ENCODE measurements at places on chromosomes 1 and 21. TPM values are rescaled to one million over a fixed set of nuclear protein-coding genes. Genes with fewer than 3 reads are reported as not detected.

The MANEAL gene
- total RNA-seq: 2.2 TPM

The BTBD19 gene
- total RNA-seq: 17.9 TPM

The ATP6V1G3 gene
- not detected for total RNA-seq

- DNase-seq: no peak
Observed at GRCh38 chr1:212529211-212529741, 79.3 kb upstream of the ATF3 start.

DNA sequence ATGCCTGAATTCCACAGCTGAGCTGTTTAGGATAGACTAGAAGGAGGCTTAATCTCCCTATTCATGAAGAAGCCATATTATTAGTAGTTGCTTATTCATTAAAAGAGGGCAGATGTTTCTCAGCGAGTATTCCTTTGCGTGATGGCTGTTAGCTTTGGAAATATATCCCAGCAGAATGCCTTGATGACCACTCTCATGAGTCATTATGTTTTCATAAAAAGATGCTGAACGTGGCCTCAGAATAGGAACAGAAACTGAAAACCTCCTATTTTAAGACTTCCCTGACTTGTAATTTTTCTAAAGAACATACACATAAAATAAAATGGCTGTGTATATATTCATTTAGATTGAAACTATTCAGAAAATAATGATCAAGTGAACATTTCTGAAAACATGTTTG, 9.6 kb upstream of the PLA2G4A start:
- no peak for DNase-seq

DNA sequence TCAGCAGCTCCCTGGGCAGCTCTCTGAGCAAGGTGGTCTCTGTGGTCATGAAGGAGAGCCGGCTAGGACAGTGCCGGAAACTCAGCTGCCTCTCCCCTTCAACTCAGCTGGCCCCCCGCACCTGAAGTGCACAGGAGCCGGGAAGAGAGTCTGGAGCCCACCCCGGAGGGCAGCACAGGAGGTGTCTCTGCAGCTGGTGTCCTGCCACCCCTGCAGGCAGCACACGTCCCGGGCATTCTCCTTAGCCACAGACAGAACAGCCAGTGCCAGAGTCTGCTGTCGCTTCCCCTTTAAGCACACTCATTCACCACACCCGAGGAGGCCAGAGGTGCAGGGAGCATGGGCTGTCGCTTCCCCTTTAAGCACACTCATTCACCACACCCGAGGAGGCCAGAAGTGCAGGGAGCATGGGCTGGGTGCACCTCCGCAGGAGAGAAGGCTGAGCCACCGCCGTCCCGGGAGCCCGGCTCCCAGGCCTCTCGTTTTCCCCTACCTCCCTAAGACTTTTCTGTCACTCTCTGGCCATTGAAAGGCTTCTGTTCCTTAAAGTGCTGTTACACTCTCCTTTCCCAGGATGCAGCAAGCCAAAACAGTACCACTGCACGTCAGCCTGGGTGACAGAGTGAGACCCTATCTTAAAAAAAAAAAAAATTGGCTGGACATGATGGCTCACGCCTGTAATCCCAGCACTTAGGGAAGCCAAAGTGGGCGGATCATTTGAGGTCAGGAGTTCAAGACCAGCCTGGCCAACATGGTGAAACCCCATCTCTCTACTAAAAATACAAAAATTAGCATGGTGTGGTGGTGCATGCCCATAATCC, 16.9 kb upstream of the SAMD11 start:
- no peak for DNase-seq

DNA sequence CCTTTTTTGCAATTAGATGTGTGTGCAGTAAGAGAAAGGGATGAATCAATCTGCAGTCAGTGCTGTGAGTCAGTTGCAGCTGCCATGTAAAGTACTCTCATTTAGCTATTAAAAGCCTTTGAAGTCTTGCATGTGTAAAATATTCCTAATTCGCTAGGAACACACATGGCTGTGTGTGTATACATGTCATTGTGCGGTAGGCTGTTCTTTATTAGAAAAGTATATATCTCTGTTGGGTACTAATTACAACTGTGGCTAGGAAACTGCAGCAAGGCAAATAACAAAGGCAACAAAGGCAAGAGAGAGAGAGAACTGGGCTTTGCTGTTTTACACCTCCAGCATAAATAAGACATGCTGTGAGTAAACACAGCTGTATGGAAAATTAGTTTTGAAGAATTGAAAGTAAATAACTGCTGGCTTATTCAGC, 41.7 kb downstream of the EPB41 start:
- no peak for DNase-seq

DNA sequence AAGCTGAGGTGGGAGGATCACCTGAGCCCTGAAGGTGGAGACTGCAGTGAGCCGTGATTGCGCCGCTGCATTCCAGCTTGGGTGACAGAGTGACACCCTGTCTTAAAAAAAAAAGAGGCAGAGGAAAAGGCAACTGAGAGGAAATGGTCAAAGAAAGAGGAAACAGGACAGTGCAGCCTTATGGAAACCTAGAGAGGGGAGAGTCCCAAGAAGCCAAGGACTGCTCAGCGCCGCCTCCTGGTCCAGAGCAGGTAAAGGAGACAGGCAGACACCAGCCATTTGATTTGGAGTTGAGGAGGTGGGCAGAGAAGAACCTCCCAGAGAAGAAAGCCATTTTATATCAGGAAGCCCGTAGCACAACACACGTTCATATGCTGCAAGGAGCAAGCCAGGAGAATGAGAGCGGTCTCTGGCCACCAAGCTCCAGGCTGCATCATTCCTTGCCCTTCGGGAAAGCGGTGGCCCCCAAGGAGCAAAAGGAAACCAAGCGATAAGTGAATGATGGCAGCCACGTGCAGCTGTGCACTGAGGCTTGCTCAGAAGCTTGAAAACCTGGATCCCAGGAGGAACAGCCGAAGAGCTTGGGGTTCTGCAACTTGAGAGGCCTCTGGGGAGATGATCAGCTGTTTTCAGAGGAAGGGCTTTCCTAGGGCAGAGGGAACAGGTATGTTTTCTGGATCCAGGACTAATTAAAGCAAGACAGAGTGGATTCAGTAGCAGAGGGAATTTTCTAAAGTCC, 33.7 kb downstream of the LRRC42 start:
- DNase-seq: no peak

Measured in glomerular endothelial cell (primary cell).